ENCODE measurements at places on chromosomes 12 and 14.
A peak's percentile ranks its signal among the peaks of the same experiment; 100 is the strongest.

DNA sequence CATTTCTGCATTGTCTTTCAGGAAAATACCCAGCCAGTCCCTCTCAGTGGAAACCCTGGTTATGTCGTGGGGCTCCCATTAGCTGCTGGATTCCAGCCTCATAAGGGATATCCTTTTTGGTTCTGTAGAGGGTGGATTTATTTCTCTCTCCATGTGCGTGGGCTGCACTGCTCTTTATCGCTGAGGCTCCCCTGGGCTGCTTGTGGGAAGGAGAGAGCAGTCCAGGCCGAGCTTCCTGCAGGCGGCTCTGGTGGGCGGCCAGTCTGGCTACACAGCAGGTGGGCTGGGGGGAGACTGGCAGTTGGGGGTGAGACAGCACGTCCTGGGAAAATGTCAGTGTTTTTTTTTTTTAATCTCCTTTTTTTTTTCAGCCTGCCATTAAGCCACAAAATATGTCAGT lies 27.6 kb downstream of the TCTN1 start:
- DNase-seq: no peak

- DNase-seq: no peak
Observed at GRCh38 chr12:96811083-96811482, 96.0 kb upstream of the NEDD1 start.

DNA sequence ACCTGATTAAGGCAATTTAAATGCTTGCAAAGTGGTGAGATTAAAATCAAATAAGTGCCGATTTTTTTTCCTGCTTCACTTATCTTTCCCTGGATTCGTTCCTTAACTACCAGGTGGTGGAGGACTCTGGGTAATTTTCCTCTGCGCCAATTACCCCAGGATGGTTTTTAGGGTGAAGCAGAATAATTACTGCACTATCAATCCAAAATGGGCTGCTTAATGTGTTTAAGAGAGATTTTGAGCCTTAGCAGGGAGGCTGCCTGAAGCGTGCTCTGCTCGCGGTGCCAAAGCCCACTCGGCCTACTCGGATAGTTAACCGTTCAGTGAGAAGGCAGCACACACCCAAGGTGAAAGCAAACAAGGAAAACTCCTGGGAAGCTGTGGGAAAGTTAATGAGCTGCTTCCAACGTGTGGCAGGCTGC lies 274.9 kb upstream of the LMO3 start:
- no peak for DNase-seq

DNA sequence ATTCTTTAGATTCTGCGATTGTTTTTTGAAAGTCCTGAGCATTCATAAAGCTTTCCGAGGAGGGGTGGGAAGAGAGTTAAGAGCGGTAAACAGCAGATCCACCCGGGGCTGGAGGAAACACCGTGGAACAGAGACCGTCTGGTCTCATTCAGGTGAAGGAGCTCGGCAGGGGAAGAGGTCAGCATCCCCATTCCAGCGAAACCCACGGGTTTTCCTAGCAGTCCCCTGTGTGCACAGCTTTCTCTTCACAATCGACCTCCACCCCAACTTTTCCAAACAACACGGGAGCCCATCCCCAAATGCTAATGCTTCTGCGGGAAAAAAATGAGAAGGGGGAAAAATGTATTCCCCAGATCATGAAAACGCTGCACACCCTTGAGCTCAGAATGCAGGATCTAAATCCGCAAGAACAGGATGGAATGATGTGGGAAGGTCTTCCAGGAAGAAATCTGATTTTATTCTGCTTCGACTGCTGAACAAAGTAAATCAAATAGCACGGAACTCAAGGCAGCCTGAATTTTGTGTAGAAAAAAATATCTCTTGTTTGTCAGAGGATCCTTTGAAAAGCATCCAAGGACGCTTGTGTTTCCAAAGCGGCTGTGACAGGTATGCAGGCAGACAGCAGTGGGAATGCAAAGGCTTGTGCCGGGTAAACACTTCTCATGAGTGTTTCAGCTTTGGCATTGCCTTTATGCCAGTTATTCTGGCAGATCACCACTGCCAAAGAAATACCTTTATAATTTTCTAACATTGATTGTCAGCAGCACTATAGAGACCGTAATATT lies 128.8 kb downstream of the NDUFA12 start:
- DNase-seq: no peak

DNA sequence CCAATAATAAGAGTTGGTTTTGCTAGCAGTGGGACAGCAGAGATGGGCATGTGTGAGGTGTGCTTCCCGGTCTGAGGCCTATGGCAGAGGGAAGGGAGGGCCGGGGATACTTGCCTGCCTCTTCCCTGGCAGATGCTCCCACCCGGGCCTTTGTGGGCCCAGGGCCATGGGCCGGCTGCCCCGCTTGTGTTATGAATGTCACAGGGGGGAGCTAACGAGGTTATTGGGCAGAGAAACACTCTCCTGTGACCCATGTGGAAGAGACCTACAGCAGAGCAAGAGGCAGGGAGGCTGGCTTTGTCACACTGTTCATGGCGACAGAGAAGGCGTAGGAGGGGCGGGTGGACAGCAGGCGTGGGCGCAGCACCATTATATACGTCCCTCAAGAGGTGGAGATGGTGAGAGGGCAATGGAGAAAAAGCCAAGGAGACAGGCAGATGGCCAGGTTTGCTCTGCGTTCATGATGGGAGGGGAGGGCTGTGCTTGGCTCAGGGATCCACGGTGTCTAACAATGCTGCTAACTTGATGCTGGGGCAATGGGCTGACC lies 13.3 kb downstream of the CCND2 start:
- no peak for DNase-seq

- no peak for DNase-seq
Observed at GRCh38 chr12:107385509-107385908, 292.2 kb upstream of the CRY1 start.

DNA sequence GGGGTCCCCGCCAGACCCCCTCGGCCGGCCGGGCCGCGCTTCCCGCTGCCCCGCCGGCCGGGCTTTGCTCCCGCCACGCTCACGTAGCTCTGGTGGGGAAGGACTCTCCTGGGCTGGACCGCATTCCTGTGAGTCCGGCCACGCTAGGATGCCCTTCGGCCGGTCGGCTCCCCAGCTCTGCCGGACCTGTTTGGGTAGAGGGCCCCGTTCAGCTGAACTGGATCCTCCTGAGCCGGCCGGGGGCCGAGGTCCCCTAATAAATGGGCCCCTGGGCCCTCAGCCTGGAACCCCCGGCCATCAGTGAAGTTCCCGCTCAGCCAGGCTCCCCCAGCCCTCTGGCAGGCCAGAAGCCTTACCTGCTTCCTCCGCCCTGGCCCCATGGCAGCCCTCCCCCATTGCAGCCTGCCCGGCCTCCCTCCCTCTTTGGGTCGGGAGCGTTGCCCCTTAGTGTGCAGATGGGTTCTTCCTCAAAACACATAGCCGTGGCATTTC lies 593 bp downstream of the UNC119B start:
- DNase-seq: peak; percentile 29

GRCh38 chr14:68977180-68977717 lies 1.9 kb downstream of the ACTN1 start:
- DNase-seq: no peak

DNA sequence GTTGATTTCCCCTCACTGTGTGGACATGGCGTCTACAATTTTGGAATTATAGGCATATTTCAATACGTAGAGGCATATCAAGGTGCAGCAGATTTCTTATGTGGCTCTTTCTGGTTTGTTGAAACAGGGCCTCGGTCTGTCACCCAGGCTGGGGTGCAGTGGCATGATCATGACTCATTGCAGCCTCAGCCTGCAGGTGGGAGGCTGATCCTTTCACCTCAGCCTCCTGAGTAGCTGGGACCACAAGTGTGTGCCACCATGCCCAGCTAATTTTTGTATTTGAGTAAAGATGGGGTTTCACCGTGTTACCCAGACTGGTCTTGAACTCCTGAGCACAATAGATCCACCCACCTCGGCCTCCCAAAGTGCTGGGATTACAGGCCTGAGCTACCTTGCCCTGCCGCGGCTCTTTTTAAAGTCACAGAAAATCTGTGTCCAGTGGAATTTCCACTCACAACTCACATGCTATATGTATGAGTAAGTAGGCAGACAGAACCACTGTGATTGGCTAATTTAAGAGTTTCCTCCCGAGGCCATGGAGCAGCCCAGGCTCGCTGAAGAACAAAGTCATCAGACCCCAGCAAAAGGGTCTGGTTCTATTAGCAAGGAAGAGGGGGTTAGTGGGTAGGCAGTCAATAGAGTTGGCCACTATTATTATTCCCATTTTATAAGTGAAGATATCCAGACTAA lies 9.1 kb downstream of the GNG2 start:
- peak; percentile 71 for DNase-seq

All from activated CD4-positive, alpha-beta memory T cell treated with anti-CD3 and anti-CD28 coated beads, Interleukin-2, amount 10 ng/mL, durations not matched to agents 7 days and 5 days (primary cell).